Activated naive CD4-positive, alpha-beta T cell treated with anti-CD3 and anti-CD28 coated beads, Interleukin-2, amount 10 ng/mL, durations not matched to agents 5 hours and 36 hours (primary cell): ENCODE measurements at places on chromosomes 16 and 17. TPM values are rescaled to one million over a fixed set of nuclear protein-coding genes. Genes with fewer than 3 reads are reported as not detected.

The TLCD3B gene
- total RNA-seq, result 5.8 TPM

The OR3A3 gene
- total RNA-seq, result not detected

The SLC46A1 gene
- 1.3 TPM for total RNA-seq

The KIF2B gene
- not detected for total RNA-seq

The ABCC6 gene
- not detected for total RNA-seq

The OGFOD3 gene
- 24.5 TPM for total RNA-seq

The HSF5 gene
- 0.79 TPM for total RNA-seq

The CA10 gene
- not detected for total RNA-seq

The TEKT1 gene
- total RNA-seq, result not detected

The TMEM88 gene
- 0.82 TPM for total RNA-seq

The MYO15B gene
- total RNA-seq, result 32.0 TPM

The ZSCAN10 gene
- 0.28 TPM for total RNA-seq

The C16orf54 gene
- 115 TPM for total RNA-seq

The TLCD1 gene
- total RNA-seq, result 2.2 TPM

The CPHXL2 gene
- total RNA-seq, result not detected

The SYCE1L gene
- total RNA-seq, result 15.2 TPM

The ZG16 gene
- not detected for total RNA-seq

The CDK3 gene
- total RNA-seq, result 5.5 TPM

The TMEM114 gene
- total RNA-seq, result not detected

The CD300LB gene
- total RNA-seq, result not detected

The TMIGD1 gene
- total RNA-seq, result not detected

The SNX20 gene
- total RNA-seq, result 76.4 TPM

The PTGES3L gene
- 0.38 TPM for total RNA-seq

The CHST5 gene
- not detected for total RNA-seq

The MAPK8IP3 gene
- total RNA-seq, result 115 TPM

The RHBDL1 gene
- 1.6 TPM for total RNA-seq

The DCAKD gene
- 28.9 TPM for total RNA-seq

The MARVELD3 gene
- not detected for total RNA-seq

The TLCD2 gene
- 0.10 TPM for total RNA-seq

The FAM234A gene
- total RNA-seq, result 29.6 TPM

The TBC1D3D gene
- 0.63 TPM for total RNA-seq

The EPX gene
- not detected for total RNA-seq

The HSF4 gene
- total RNA-seq, result 227 TPM

The ITGB3 gene
- 0.46 TPM for total RNA-seq

The CCDC40 gene
- total RNA-seq, result not detected

The TMEM238L gene
- not detected for total RNA-seq

The PEX12 gene
- 3.2 TPM for total RNA-seq

The OR1D2 gene
- total RNA-seq, result not detected

The CCL17 gene
- total RNA-seq, result 2.2 TPM

The TMC5 gene
- 0.20 TPM for total RNA-seq

The MYO1C gene
- 35.2 TPM for total RNA-seq

The TEKT5 gene
- not detected for total RNA-seq

The MYOCD gene
- not detected for total RNA-seq

The CEP295NL gene
- not detected for total RNA-seq

The TBC1D3K gene
- total RNA-seq, result not detected

The NT5M gene
- total RNA-seq, result 11.0 TPM

The C17orf78 gene
- total RNA-seq, result not detected

The HCRT gene
- not detected for total RNA-seq

The PRSS27 gene
- 1.4 TPM for total RNA-seq

The KRTAP9-8 gene
- total RNA-seq, result not detected
